ENCODE measurements at places on chromosomes 7 and 10.

DNA sequence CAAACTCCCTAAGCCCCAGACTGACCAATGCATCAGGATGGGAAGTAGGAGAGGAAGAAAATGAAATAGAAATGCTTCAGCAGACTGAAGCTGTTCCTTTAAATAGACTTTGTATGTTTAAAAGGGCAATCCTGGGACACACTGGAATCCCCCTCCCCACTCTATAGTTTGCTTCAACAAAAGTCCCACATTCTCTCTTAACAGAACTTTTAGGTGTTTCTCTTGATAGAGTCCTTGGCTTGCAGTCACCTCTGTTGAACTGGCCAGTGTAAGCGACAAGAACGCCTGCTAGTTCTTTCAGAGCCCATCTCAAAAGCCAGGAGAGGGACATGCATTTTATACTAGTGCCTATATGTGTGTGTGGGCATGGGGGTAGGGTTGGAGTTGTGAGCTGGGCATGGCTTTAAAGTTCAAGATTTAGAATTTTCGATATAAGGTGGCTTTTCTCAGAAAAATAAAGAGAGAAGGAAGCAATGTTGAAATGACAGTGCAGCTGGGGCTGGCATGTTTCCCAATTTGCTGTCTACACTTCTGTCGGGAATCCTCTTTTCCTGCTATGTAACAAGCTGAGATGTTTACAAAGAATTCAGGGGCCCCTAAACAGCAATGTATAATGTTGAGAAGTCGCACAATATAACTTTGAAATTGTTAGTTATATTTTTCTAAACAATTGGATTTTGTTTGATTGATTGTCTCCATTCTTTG is 2.1 kb downstream of the TBX20 start:
- no peak for DNase-seq

- no peak for DNase-seq
Observed at GRCh38 chr10:108970016-108970415, 953.3 kb downstream of the XPNPEP1 start.

- no peak for DNase-seq
Observed at GRCh38 chr10:10132009-10132408, 885.7 kb upstream of the CELF2 start.

DNA sequence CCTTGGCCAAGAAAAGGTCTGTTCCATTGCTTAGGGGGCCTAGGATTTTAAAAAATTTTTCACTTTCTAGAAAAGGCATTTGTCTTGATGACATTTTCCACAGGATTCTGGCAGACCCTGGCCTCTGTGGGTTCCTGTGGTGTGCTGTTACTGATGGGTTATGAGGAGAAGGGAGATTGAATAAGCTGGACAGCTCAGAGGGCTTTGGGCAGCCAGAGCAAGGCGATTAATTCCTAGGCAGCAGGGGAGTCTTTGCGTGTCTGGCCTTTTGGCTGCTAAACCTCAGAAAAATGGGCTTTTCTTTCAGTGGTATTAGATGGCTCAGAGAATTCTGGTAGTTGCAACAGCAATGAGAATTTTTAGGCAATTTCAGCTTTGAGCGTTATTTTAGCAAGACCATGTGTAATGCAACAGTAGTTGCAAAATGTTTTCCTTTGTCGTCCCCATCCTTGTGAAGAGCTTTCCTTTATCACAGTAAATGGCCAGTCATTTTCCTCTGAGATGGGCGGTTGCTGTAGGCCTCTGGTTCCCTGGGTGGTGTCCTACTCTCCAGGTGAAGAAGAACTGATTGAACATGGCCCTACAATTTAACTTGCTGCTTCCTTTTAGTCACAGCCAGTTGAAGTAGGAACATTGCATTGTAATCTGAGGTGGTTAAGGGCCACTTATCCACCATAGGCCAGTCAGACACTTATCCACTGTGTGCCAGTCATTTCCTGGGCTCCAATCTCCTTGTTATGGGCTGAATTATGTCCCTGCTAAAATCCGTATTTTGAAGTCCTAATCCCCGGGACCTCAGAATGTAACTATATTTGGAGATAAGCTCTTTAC is 43.2 kb downstream of the SH2D4B start:
- DNase-seq, result no peak

DNA sequence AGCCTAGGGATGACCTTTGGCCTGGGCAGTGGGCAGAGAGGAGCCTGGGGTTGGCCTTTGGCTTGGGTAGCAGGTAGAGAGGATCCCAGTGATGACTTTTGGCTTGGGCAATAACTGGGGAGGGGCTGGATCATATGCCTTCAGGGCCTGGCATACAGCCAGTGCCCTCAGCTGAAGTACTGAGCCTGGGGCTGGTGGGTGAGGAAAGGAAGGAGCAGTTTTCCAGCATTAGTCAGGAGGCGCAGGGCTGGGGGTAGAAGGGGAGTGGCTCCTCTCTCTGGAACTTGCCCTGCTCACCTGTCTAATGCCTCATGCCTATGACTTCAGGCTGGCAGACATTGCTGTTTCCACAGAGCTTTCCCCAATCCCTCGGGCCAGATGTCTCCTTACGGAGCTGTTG is 15.2 kb upstream of the COMTD1 start:
- no peak for DNase-seq

GRCh38 chr7:73520673-73521635 is 1.1 kb downstream of the BAZ1B start:
- no peak for DNase-seq

DNA sequence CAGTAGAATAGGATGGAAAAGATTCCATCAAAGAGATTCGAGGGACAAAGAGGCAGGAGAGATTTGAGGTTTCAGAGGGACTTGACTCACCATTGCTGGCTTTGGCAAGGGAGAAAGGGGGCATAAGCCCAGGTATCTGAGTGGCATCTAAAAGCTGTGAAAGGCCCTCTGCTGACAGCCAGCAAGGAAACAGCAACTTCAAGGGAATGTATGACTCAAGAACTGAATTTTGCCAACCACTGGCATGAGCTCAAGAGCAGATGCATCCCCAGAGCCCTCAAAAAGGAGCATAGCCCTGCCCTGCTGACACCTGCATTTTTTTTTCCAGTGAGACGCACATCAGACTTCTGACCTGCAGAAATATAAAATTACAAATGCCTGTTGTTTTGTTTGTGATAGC is 19.6 kb upstream of the ADAM12 start:
- no peak for DNase-seq

Measured in stimulated activated CD4-positive, alpha-beta T cell treated with anti-CD3 and anti-CD28 coated beads, Interleukin-15, amount 100 ng/mL, for 1 hour (primary cell).